ENCODE measurements at places on chromosomes 5 and 9.

DNA sequence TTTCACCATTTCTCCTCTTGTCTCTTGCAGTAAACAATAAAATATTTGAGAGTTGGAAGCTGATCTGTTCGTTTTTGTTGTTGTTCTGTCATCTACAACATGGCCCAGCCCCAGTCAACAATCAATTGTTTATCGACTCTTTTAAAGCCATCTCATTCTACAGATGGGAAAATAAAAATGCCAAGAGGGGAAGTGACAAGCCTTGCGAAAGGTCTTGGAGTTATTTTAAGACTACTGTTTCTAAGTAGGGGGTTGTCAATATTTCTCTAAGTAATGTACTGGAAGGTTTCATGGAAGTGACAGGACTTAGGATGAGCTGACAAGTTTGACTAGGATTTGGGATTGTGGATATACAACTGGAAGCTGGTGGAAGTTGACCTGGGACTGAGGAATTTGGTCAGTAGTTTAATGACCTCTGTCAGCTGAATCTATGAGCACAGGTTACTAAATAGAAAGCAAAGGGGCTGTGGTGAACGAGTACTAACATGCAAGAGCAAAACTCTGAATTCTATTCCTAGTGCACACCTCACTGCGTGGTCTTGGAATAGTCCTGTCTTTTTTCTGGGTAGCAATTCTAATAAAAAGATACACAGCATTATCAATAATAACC, 57.5 kb upstream of the ADRB2 start:
- DNase-seq = no peak

DNA sequence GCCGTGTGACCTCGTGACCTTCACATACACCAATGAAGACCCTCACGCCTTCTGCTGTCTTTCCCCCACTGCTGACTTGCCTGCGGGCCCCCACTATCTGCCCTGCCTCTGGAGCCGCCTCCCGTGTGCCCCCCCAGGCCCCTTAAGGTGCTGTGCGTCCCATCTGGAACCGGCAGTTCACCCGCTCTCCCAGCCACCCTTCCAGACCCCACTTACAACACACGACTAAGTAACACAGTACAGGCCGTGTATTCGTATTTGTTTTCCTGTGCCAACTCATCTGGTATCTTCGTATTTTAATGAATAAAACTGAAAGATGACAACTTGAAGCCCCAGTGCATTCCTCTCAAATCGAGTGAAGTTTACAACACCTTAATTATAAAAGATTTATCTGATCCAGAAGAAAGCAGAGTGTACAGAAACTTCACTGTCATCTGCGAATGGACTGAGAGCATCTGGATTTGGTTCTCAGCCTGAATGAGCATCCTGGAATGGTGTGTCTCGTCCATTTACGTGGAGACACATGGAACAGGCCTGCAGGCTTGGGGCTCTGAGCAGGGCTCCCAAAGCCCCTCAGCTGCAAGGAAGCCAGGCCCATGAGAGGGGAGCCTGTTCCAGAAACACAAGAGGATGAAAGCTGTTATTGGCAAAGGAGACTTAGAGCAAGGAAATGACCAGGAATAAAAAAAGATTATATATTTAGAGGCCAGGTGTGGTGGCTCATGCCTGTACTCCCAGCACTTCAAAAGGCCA, 21.9 kb upstream of the TERT start:
- DNase-seq = no peak

- no peak for DNase-seq
These were observed at the start of gene PCDHB10 for GRCh38 chr5:141192110-141192725. Gene PCDHB10, plus strand, starts transcription at chr5:141192353. Its CDS starts 200 bp downstream, at chr5:141192553.

DNA sequence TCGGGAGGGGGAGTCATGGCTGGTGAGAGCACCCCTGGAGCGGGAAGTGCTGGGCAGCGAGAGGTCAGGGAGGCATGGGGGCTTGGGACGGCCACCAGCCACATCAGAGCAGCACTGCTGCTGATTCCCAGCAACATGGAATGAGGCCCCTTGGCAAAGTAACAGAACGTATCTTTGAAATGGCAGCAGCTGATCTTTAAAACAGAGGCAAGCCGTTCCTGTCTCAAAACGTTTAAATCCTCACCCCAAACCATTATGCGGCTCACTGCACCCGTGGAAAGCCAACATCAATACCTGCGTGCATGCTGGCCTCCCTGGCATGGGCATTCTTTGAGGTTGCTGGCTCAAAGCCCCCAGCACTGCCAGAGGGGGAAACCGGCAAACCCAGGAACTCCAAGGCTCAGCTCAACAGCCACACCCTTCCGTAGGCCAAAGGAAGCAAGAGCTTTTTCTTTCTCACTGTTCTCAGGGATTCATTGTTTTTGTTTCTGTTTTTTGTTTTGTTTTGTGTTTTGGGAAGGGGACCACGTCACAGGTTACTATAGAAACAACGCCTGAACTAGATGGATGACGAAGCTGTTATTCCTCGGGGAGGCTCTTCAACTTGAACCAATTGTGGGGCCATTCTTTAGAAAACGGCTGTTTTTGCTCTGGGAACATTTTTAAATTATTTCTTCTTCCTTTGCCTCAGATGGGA, 28.1 kb upstream of the OBP2B start:
- no peak for DNase-seq

DNA sequence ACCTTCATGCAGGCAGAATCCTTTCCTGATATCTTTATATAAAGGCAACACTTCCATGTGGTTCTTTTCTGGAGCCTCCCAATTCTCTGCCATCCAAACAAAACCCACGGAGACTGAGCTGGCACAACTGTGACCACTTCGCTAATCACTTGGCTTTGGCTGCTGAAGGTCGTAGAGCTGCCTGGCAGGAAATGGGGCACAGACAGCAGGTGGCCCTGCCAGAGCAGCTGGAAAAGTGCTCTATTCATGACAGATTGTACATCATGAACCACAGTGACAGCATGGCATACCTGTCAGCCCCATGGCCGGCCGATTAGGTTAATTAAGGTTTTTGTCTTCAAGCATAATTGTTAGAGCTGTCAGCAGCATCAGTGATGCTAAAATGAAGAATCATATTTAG, 141.9 kb upstream of the ANKRD55 start:
- DNase-seq = no peak

- no peak for DNase-seq
These were observed 129.3 kb downstream of the EFNA5 start for GRCh38 chr5:107541400-107541799.

- no peak for DNase-seq
These were observed 22.0 kb downstream of the MYO10 start for GRCh38 chr5:16914108-16914435.

GRCh38 chr9:93115486-93116071, 18.5 kb downstream of the NINJ1 start:
- no peak for DNase-seq

- no peak for DNase-seq
These were observed 38.2 kb upstream of the POMT1 start for GRCh38 chr9:131464354-131465000.

DNA sequence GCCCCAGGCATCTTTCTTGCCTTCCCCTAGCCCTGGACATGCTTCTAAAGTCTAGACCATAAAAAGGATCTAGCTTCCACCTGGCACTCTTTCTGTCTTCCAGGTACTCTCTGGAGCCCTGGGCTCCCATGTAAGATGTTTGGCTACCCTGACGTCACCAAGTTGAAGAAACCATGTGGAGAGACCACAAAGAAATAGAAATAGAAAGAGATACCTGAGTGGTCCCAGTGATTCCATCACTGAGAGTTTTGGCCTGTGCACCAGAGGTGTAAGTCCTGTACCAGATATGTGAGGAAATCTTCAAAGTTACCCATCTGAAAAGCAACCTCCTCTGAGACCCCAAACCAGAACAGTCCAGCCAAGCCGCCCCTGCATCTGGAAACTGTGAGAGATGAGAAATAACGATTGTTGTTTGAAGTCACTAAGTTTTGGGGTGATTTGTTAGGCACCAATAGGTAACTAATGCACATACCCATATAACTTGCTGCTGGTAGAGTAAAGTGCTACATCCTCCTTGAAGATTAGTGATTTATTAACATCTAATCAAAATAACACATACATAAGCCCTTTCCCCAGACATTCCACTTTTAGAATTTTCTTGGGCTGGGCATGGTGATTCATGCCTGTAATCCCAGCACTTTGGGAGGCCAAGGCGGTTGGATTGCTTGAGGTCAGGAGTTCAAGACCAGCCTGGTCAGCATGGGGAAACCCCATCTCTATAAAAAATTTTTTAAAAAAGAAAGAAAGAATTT, 85.7 kb upstream of the LHFPL2 start:
- no peak for DNase-seq

DNA sequence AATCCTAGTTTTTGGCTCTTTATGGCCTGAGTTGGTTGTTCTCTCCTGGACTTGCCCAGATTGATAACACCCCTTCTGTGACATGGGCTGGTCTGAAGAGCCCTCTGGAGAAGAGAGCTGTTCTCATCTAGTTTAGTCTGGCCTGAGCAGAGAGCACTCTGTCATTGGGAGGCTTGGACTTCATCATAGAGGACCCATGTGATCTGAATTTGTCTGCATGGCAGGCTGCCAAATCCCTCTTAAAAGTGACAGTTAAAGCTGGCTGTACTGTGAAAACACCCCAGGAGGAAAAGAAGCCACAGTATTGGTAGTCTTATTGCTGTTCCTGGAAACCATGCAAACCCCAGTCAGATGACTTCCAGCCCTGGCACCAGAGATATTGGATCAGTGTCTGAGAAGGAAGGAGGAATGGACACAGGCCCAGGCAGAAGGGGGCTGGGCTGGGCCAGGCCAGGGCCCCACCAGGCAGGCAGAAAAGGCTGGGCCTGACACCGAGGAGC, 3.7 kb upstream of the WDR31 start:
- no peak for DNase-seq

GRCh38 chr5:38799556-38800377, 46.0 kb upstream of the OSMR start:
- DNase-seq = no peak

DNA sequence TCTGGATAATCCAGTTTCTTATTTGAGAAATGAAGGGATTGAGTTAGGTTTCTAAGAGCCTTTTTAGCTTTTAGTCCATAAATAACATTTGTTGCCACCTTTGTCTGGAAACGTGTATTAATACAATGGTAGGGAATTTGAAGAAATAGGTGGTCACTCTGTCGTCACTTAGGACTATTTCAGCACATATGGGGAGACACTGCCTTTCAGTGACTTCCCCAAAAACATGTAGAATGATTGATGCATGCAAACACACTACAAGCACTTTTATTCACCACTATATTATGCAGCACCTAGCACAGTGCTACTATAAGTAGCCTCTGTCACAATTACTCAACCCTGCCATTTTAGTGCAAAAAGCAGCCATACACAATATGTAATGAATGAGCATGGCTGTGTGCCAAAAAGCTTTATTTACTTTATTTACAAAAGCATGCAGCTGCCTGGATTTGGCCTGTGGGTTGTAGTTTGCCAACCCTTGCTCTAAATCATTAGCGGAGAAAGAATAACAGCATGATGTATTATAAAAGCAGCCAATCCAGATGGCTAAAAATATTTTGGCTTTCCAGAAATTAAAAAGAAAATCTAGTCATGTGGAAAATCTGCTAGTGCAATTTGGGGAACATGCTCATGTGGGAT, 154.2 kb upstream of the HMHB1 start:
- DNase-seq = no peak

GRCh38 chr9:136170006-136170901, 34.7 kb downstream of the LHX3 start:
- peak; percentile 40 for DNase-seq

All from GM06990 (cell line).